Activated CD4-positive, alpha-beta T cell treated with anti-CD3 and anti-CD28 coated beads for 4 hours (primary cell): ENCODE measurements at places on chromosomes 6 and 20.

- no peak for DNase-seq
Measured at GRCh38 chr20:59645761-59646171, 41.4 kb downstream of the PHACTR3 start.

DNA sequence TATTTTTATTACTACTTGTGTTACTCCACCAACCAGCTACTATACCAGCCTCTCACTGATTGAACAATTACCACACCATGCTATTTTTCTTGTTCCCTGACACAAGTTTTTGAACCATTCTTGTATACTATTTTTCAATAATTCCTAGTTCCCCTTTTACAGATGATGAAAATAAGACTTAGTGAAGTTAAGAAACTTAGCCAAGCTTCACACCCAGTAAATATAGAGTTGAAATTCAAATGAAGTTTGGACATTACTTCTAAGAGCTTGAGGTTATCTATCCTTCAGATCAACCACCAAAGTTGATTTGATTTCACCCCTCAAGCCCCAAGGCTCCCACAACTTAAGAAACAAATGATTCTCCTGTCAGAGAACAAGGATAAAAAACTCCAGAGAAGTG is 13.1 kb upstream of the BCAS1 start:
- DNase-seq, result no peak

DNA sequence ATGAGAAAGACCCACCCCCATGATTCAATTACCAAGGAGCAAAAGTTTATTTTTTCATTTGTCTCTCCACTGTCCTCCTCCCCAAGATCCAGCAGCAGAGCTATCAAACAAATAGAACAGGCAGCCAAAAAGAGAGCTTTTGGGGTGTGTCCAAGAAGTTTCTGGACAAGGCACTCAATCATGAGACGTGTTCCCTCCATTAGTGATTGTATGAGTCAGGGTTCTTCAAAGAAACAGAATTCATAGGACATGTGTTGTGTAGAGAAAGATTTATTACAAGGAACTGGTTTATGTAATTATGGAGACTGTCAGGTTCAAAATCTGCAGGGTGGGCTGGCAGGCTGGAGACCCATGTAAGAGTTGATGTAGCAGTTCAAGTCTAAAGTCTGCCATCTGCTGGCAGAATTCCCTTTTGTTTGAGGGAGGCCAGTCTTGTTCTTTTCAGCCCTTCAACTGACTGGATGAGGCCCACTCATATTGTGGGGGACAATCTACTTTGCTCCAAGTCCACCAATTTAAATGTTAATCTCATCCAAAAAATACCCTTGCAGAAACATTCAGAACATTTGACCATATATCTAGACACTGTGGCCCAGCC is 248.1 kb upstream of the OPRM1 start:
- no peak for DNase-seq

DNA sequence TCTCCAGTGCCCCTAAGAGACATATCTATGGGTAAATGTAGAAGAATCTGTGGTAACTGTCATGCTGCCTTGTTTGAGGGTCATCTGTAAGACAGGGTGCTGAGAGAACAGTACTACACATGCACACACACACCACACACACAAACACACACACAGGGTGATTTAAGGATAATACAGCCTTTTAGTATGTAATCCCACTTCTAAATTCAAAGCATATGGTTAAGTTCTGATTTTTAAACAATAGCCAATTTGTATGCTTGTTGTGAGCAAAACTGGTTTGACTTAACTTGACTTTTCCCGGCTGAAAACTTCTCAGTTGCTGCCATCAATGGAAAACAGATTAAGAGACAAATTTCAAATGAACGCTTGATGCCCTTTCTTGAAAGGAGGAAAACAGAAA is 241.8 kb downstream of the ADGRG6 start:
- no peak for DNase-seq

DNA sequence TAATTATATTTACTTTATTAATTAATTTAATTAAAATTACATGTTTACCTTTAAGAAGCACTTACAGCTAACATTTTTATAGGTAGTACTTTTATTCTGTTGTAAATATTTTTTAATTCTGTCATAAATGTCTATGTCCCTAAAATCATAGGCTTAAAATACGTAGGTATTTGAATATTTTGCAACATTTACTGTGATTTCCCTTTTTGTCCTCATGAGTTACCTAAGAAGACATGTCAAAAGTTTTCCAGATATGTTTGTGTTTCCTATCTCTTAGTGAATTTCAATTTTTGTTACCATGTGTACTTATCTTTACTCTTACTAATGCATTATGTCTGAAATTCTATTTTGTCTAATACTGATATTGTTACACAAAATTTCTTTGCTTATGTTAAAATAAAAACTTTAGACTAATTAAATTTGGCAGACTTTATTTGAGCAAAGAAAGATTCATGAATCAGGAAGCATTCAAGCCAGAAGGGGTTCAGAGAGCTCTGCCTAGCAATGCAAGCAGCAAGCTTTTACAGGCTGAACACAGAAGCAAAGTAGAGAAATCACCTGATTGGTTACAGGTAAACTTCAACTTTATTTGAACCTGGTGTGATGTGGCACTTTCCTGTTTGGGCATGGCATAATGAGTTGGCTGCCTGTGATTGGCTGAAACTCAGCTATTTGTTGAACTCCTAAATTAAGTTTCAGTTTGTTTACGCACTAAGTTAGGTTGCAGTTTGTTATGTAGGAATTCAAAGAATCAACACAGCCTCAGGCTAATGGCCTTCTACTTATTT is 123.2 kb upstream of the TMEM170B start:
- DNase-seq, result peak; percentile 35

GRCh38 chr20:39825524-39825923 is 863.4 kb downstream of the DHX35 start:
- no peak for DNase-seq
